ENCODE measurements at places on chromosomes 16 and 17.

GRCh38 chr17:82703935-82704865 lies 5.7 kb upstream of the RAB40B start:
- DNase-seq, result no peak

DNA sequence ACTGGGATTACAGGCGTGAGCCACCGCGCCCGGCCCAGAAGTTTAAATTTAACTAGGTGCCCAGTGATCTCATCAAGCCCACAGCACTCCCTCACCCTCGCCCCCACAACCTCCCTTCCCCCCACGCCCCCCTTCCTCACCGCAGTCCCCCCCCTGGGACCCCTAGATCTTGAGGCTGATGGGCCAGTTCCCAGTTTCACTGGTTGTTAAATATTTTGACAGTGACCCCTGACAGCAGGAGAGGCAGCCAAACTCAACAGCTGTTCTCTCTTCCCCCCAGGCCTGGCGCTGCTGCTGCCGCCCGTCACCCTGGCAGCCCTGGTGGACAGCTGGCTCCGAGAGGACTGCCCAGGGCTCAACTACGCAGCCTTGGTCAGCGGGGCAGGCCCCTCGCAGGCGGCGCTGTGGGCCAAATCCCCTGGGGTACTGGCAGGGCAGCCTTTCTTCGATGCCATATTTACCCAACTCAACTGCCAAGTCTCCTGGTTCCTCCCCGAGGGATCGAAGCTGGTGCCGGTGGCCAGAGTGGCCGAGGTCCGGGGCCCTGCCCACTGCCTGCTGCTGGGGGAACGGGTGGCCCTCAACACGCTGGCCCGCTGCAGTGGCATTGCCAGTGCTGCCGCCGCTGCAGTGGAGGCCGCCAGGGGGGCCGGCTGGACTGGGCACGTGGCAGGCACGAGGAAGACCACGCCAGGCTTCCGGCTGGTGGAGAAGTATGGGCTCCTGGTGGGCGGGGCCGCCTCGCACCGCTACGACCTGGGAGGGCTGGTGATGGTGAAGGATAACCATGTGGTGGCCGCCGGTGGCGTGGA lies 15.6 kb downstream of the QPRT start:
- no peak for DNase-seq

DNA sequence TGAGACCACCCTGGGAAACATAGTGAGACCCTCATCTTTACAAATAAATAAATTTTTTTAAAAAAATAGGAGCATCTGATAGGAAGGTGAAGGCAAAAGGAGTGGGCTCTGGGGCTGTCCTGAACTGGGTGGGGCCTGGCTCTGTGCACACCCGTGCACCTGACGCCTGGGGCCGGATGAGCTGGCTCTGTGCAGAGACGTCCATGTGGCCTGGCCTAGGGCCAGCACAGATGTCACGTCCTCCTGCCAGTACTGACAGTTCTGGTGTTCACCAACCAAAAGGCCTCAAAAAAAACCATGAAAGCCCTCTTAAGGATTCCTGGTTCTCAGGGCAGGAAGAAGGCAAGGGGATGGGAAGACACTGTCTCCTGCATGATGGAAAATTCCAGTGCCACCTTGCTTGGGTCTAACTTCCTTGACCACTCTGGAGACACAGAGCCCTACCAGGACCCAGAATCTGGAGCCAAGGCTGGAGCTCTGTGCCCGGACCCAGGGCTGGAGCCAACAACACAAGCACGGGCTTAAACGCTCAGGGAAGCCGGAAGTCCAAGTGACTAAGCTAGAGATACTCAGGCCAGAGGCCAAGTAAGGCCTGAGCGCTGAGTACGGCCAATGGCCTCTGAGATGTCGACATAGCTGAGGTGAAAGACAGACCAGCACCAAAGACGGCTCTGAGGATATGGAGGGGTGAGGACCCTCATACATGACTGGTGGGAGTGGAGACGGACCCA lies 32.9 kb downstream of the COPRS start:
- DNase-seq, result no peak

DNA sequence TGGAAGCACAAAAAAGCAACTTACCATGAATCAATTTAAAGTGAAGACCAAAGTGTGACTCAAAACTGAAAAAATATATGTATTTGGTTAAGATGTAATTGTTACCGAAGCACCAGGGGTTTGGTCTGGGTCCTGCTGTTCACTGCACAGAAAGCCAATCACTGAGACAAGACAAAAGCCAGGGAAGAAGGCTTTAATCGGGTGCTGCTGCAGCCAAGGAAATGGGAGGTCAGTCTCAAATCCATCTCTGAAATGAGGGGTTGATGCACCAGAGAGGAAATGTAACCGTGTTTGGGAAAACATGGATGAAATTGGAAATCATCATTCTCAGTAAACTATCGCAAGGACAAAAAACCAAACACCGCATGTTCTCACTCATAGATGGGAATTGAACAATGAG lies 73.6 kb upstream of the HSBP1 start:
- DNase-seq, result no peak

DNA sequence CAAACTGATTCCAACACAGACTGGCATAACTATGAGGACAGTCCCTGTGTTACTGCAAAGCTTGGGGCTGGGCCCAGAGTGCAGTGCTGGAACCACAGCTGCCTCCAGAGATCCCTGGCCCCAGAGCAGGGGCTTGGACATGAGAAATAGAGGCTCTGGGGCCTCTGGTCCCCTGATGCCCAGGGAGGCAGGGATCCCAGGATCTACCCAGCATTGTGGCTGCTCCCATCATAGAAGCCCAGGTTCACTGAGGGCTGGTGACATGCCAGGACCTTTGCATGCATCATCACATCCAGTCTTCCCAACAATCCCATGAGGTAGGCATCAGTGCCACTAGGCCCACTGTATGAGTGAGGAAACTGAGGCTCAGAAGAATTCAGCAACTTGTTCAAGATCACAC lies 95.8 kb downstream of the TMEM132E start:
- DNase-seq, result no peak

DNA sequence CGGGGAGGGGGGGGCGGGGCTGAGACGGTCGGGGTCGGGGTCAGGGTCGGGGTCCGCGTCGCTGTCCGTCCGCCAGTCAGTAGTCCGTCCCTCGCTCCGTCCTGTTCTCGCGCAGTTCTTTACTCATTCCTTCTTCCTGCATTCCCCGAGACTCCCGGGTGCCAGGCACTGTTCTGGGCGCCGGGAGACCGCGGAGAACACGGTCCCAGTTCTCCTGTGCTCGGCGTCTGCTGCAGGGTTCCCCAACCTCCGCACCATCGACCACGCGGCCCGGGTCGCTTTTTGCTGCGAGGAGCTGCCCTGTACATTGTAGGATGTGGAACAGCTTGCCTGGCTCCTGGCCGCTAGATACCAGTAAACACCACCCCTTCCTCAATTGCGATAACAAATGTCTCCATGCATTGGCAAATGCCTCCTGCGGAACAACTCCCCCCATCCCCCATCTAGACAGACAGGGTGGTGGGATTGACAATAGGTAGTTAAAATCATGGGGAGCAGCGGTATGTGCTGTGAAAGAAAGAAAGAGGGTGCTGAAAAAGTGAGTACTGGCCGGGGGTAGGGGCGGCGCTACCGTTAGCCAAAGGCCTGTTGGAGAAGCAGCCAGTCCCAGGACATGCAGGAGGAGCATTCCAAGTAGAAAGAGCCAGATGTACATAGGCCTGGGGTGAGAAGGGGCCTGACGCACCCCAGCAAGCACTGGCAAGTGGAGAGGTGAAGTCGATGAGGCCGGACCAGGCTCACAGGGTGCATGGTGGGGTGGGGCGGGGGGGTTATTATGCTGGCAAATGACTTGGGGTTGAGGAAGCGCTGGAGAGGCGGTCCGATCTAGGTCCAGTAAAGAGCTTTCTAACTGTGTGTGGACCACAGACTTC lies 631 bp downstream of the TRAF7 start:
- no peak for DNase-seq

DNA sequence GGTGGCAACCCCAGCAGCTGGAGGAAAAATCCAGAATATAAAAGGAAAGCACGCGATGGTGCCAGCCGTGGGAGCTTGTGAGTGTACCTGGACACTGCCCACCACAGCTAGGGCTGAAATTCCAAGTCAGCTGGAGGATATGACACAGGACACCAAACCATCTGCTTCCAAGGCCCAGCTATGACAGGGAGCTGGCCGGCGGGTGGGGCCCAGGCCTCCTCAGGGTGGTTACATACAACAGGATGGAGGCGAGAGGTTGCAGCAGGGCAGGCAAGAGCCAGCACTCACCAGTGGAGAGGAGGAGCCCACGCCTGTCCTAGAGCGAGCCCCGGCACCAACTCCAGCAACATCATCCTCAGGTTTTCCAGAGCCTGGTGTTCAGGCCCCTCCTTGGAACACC lies 163.2 kb upstream of the RPL38 start:
- no peak for DNase-seq

Measured in endothelial cell (in vitro differentiated cells).